Ureter (tissue), 1 donor: ENCODE measurements at places on chromosomes 2 and 18.
A peak's percentile ranks its signal among the peaks of the same experiment; 100 is the strongest.

GRCh38 chr2:43225093-43225787 is 1.2 kb downstream of the ZFP36L2 start:
- DNase-seq, result peak; percentile 72

GRCh38 chr18:8974279-8974678 is 128.2 kb upstream of the NDUFV2 start:
- DNase-seq, result no peak

DNA sequence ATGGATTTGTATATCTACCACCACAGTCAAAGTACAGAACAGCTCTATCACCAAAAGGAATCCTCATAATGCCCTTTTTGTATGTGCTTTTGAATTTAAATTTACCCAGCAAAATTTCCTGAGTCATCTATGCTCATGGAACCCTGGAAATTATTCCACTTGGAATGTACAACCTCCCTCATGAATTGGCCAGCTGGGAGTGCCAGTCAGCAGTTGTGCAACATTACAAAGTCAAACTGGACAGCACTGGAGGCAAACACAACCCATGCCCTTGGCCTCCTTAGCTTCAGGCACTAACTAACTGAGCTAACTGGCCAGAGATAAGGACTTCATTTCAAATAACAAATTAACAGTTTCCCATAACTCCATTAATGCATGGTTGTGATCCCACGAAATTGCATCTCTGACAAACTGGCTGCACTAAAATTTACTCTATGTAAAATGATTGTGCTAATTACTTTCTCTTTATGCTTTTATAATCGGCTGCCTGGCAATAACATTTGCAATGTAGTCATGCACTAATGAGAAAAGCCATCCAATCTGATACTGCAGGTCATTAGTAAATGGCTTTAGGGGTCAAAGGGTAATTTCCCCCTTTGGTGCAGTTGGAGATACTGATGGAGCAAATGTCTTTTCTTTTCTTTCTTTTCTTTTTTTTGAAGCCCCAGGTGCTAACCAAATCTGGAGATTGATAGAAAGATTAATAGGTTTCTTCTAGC is 270.5 kb downstream of the ACTR3 start:
- DNase-seq, result no peak

- DNase-seq, result no peak
Measured at GRCh38 chr18:75212751-75213090, 2.1 kb downstream of the TSHZ1 start.

- DNase-seq, result no peak
Measured at GRCh38 chr2:178363252-178363651, 87.7 kb downstream of the PRKRA start.

- DNase-seq, result no peak
Measured at GRCh38 chr2:160891353-160891740, 268.9 kb upstream of the TANK start.

DNA sequence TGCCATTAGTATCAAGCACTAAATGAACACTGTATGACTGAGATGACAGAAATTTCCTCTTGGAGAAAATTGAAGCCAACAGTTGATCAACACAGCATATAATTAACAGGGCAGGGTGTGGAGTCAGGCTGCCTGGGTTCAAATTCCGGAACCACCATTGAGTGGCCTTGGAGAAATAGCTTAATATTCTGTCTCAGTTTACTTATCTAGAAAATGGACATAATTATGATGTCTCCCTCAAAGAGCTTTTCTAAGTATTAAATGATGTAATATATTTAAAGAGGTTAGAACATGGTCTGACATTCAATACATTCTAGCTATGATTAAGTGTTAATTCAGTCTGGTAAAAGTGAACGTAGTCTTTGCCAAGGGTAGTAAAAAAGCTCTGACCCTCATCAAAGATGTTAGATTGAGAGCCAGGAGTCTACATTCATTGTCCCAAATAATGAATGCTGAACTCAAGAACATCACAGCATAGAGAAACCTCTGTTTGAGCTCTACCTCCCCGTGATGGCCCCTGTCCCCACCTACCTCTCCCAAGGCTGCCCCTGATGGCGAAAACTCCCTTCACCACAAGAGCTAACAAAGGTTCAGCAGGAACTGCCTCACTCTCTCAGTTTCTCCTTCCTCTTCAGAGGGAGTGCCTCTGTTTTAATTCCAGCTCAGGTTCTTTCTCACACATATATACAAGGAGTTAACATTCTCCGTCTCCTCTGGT is 2.7 kb upstream of the VWA3B start:
- DNase-seq, result no peak
